Epithelial cell of alveolus of lung (primary cell): ENCODE measurements at places on chromosomes 3 and 15. TPM values are rescaled to one million over a fixed set of nuclear protein-coding genes. Genes with fewer than 3 reads are reported as not detected.

CSNK1G1 gene
- 10.5 and 14.7 TPM in 2 replicates for total RNA-seq

GCSAM gene
- total RNA-seq, result not detected in 2 replicates

LNP1 gene
- 2.7 and 4.5 TPM in 2 replicates for total RNA-seq

STAB1 gene
- total RNA-seq, result 0.39 and 0.80 TPM in 2 replicates

HAPLN3 gene
- total RNA-seq, result 10.9 and 11.0 TPM in 2 replicates

PBRM1 gene
- total RNA-seq, result 30.9 and 40.2 TPM in 2 replicates

THPO gene
- 0.39 and 0.56 TPM in 2 replicates for total RNA-seq
